Activated CD4-positive, alpha-beta memory T cell treated with anti-CD3 and anti-CD28 coated beads for 36 hours (primary cell): ENCODE measurements at places on chromosomes 4 and X.
A peak's percentile ranks its signal among the peaks of the same experiment; 100 is the strongest.

- DNase-seq: no peak
Observed at GRCh38 chrX:5971300-5971699, 257.4 kb downstream of the NLGN4X start.

DNA sequence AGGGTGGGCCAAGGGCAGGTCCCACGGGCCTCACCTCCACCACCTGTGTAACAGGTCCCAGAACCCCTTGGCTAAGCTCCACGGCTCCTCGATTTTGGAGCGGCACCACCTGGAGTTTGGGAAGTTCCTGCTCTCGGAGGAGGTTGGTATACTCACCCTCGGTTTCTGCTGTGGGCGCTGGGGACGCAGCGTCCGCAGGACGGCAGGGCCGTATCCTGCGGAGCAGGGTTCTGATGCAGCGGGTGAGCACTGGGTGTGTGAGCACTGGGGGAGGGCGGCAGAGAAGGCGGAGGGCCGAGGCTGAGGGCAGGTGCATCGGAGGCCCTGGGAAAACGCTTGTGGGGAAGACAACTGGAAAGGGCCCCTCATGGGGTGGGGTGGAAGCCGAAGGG is 11.0 kb downstream of the ATP5ME start:
- DNase-seq: no peak

GRCh38 chr4:105455998-105456397 is 17.9 kb downstream of the PPA2 start:
- DNase-seq: no peak

DNA sequence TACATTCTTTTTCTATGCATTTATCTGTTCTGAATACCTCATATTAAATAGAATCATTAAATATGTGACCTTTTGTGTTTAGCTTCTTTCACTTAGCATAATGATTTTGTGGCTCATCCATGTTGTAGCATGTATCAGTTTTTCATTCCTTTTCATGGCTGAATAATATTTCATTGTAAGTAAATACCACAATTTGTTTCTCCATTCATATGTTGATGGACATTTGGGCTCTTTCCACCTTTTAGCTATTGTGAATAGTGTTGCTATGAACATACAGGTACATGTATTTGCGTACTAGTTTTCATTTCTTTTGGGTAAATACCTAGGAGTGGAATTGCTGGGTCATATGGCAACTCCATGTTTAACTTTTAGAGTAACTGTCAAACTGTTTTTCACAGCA is 85.1 kb downstream of the GNL3L start:
- no peak for DNase-seq

- no peak for DNase-seq
Observed at GRCh38 chr4:70994387-70995099, 1.1 kb downstream of the DCK start.

DNA sequence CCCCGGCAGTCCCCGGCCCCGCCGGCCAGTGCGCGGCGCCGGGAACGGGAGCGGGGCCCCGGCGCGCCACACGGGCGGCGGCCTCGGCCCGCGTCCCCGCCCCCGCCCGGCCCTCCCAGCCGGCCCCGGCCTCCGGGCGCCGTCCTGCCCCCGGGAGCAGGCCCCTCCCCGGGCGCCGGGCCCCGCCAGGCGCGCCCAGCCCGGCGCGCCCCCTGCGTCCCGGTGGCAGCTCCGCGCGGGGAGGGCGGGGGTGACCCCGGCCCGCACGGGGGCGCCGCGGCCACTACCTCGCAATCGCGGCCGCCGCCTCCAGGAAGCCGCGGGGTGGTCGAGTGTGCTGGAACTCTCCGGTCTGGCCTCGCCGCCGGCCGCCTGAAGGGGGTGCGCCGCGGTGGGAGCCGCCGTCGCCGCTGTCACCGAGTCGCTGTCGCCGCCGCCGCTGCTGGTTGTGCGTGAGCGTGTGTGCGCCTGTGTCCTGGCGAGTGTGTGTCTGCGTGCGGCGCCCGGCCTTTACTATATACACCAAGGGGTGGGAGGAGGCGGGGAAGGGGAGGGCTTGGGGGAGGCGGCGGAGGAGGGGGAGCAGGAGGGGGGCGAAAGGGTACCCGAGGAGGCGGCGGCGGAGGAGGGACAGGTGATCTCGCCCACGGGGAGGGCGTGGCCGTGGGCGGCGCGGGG is at the start of gene RAI2:
Gene RAI2, minus strand, starts transcription at position 488 of the 678 bp plus-strand sequence. CDS start 59,288 bp downstream, outside the sequence.
- peak; percentile 16 for DNase-seq

- peak; percentile 12 for DNase-seq
Observed at GRCh38 chrX:572538-573124, 58.0 kb upstream of the SHOX start.
